ENCODE measurements at places on chromosomes 5 and 9.
A peak's percentile ranks its signal among the peaks of the same experiment; 100 is the strongest.

DNA sequence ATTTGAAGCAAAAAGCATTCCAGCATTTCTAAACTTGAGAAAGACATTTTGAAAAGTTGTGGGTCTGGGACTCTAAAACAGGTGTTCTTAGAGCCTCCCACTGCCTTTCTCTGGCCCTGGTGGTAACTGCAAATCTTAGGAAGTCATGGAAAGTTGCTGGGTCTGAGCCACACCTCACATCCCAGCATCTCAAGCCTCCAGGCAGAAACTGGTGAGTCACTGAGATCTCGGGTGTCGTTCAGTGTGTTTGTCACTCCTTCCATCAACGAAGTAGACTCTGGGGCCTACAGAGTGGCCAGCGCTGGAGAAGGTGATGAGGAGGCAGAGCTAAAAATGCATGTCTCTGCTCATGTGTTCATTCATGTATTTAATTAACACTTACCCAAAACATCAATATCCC, 59.6 kb upstream of the C5orf58 start:
- H3K4me1 ChIP-seq, result no peaks in the 10 kb centered on the region
- H3K4me3 ChIP-seq, result no peak overlapping the region
- H3K27me3 ChIP-seq, result 0 out of 2 replicates have a peak, but pooled peaks cover 3% of the 10 kb centered on the region
- H3K36me3 ChIP-seq, result no peaks in the 10 kb centered on the region

DNA sequence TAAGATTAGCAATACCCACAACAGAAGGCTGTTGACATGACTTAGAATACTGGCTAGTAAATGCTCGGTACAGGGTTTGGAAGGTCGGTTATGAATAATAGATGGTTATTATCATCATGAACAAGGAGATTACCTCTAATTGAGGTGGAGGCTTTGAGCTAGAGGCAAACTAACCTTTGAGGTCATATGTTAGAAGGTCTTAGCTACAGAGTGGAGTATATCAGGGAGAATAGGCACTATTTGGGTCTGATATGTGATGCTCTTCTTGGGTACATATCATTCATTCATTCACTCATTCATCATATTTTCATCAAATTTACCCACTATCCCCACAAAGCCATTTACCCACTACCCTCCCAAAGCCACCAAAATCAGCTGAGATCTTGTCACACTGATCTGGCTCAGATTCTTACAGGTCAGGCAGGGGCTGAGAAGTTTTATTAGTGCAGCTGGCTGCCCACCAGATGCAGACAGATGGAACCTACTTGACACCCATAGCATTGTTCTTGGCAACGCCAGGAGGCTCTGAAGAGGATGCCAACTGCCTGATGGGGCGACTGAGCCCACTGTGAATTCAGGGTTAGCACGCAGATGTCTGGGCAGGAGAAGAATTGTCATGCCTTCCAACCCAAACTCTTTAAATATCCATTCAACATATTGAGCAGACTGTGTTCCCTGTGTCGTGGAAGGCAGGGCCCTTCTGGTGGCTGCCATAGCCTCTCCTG, 90.2 kb upstream of the SH3PXD2B start:
- no peaks in the 10 kb centered on the region for H3K36me3 ChIP-seq
- H3K27ac ChIP-seq, result peak overlapping the region; percentile 91
- H3K27me3 ChIP-seq, result no peaks in the 10 kb centered on the region
- DNase-seq, result no peak

DNA sequence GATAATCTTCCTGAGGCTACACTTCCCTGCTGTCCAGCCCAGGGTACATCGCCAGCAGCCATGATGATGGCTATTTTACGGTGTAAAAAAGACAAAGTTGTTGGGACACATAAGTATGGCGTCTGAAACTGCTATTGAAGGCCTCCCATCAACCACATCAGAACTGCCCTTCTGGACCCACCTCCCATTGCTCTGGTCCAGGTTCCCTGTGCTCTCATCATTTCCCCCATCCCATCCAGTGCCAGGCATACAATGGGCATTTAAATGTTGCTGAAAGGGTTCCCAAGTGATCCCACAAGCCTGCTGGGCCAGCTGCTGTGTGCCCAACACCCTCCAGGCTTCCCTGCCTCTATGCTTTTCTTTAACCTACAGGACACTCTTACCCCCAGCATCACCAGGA, 10.6 kb downstream of the IL9 start:
- H3K27ac ChIP-seq, result no peak overlapping the region
- no peaks in the 10 kb centered on the region for H3K36me3 ChIP-seq
- DNase-seq, result no peak
- H3K27me3 ChIP-seq, result peaks cover 8% of the 10 kb centered on the region
- no peak overlapping the region for H3K4me3 ChIP-seq

- H3K4me3 ChIP-seq, result no peak overlapping the region
- H3K27me3 ChIP-seq, result no peaks in the 10 kb centered on the region
- H3K36me3 ChIP-seq, result peaks cover 4% of the 10 kb centered on the region
- peaks cover 35% of the 10 kb centered on the region for H3K4me1 ChIP-seq
- H3K27ac ChIP-seq, result peak overlapping the region; percentile 64
- peak; percentile 71 for DNase-seq
Observed at GRCh38 chr9:137236936-137237421, 4.1 kb upstream of the TUBB4B start.

GRCh38 chr9:28410411-28410810, 837.1 kb upstream of the C9orf72 start:
- H3K4me1 ChIP-seq, result no peaks in the 10 kb centered on the region
- no peak for DNase-seq
- no peaks in the 10 kb centered on the region for H3K27me3 ChIP-seq
- no peak overlapping the region for H3K27ac ChIP-seq
- H3K4me3 ChIP-seq, result no peak overlapping the region
- no peaks in the 10 kb centered on the region for H3K36me3 ChIP-seq

GRCh38 chr9:130452835-130453234, 8.1 kb downstream of the ASS1 start:
- no peaks in the 10 kb centered on the region for H3K27me3 ChIP-seq
- no peak overlapping the region for H3K4me3 ChIP-seq
- H3K36me3 ChIP-seq, result no peaks in the 10 kb centered on the region
- DNase-seq, result no peak
- no peak overlapping the region for H3K27ac ChIP-seq
- H3K4me1 ChIP-seq, result peaks cover 39% of the 10 kb centered on the region

DNA sequence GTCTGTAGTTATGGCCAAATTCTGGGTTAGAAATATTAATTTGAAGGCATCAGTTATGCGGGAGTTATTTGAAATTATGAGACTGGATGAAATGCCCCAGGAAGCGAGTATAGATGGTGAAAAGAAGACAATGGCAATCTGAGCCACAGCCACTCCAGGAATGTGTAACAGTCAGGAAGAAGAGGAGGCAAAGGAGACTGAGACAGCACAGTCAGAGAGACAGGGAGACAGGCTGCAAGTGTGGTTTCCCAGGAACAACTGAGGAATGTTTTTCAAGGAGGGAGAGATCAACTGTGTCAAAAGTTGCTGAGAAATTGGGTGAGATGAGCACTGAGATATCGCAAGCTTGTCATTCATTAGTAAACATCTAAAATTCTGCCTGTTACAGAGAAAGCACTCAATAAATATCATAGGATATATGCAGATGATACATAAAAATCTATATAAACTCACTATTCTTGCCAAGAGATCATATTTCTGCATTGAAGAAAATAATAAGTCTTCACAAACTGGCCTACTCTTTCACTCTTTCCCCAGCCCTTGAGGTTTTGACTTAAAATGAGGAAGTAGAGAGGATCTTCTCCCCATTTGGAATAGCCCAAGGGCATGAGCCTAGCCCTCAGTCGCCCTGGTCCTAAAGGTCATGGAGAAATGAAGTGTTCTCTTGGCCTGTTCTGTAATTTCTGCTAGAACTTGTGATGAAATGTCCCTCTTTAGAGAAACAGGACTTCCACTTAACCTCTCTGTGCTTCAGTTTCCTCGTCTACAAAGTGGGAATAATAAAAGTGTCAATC, 48.5 kb upstream of the RLN1 start:
- H3K27ac ChIP-seq, result no peak overlapping the region
- no peak for DNase-seq
- H3K36me3 ChIP-seq, result no peaks in the 10 kb centered on the region
- H3K4me3 ChIP-seq, result no peak overlapping the region
- H3K27me3 ChIP-seq, result no peaks in the 10 kb centered on the region

DNA sequence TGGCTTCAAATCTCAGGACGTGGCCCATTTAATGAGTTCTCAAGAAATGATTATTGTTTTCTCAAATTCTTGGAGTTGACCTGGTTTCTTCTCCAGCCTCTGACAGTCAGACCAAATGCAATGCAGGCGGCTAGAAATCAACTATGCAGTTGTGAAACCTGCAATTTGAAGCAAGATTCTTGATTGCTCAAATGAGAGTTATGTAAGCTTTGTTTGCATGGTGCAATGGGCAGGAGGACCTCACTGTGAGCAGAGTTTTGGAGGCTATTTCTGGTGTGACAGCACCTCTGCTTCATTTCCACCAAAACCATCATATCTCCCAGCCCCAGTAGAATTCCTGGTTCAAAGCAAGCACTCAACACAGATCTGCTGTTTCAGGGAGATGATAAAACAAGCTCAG, 500.0 kb upstream of the KLF4 start:
- DNase-seq, result no peak
- H3K27ac ChIP-seq, result no peak overlapping the region
- peaks cover 6% of the 10 kb centered on the region for H3K27me3 ChIP-seq
- H3K36me3 ChIP-seq, result no peaks in the 10 kb centered on the region
- H3K4me1 ChIP-seq, result no peaks in the 10 kb centered on the region

DNA sequence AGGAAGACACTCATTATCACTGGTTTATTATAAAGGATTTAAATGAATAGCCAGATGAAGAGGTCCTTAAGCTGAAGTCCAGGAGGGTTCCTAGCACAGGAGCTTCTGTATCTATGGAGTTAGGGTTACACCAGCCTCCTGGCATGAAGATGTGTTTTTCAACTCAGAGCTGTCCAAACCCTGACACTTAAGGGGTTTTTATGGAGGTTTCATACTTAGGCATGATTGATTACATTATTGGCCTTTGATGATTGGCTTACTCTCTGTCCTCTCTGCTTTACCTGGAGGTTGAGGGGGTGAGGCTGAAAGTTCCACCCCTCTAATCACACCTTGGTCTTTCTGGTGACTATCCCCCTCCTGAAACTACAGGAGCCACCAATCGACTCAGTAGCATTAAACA, 84.9 kb upstream of the ZNF169 start:
- no peak overlapping the region for H3K4me3 ChIP-seq
- peaks cover 3% of the 10 kb centered on the region for H3K4me1 ChIP-seq
- H3K36me3 ChIP-seq, result peaks cover 86% of the 10 kb centered on the region
- no peak for DNase-seq

All from SJCRH30 (cell line).